Omental fat pad (tissue), 4 donors: ENCODE measurements at places on chromosomes 7 and 10.

DNA sequence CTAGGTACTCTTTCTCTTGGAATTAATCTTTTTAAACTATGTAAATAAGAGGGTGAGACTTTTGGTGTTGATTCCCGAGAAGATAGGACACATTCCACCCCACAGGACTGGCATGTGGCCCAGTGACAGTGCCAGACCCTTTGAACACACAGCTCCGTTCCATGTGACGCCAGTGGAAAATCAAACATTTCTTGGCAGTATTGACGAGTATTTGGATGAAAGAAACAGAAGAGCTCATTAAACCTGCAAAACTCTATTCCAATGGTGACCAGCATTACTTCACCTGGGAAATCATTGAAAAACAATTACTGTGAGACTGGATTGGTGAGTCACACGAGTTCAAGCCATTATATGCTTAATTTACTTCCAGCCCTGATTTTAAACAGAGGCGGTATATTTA, 25.8 kb downstream of the AKR1E2 start:
- DNase-seq: no peak

GRCh38 chr7:2939193-2939885, 95.2 kb upstream of the GNA12 start:
- DNase-seq: peak; percentile 14

- DNase-seq: no peak
These were observed 272.6 kb upstream of the DGKB start for GRCh38 chr7:15175152-15175551.

- no peak for DNase-seq
These were observed 43.1 kb upstream of the FAM180A start for GRCh38 chr7:135791543-135792362.

DNA sequence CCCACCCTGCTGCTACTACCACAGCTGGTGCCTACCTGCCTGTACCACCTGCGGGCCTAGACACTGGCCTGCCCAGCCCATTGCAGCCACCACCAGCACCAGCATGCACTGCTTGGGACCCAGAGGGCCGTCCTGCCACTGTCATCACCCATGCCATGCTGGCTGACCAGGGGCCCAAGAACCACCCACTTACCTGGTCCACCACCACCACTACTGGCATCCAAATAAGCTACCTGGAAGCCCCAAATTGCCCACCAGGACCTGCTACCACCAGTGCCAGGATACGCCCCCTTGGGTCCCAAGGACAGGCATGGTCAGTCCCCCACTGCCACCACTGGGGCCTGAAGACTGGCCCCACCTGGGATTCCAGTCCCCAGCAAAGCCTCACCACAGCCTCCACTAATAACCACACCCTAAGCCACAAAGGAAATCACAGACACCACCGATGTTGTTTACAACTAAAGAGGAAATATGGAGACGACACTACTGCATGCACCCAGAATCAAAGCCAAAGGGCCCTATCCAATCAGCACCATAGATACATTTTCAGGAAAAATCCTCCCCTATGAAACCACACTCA, 70.5 kb upstream of the DIP2C start:
- DNase-seq: no peak

GRCh38 chr7:22992874-22993840, 20.8 kb downstream of the HYCC1 start:
- no peak for DNase-seq

- no peak for DNase-seq
These were observed 159.5 kb upstream of the ZNF32 start for GRCh38 chr10:43808136-43808535.

DNA sequence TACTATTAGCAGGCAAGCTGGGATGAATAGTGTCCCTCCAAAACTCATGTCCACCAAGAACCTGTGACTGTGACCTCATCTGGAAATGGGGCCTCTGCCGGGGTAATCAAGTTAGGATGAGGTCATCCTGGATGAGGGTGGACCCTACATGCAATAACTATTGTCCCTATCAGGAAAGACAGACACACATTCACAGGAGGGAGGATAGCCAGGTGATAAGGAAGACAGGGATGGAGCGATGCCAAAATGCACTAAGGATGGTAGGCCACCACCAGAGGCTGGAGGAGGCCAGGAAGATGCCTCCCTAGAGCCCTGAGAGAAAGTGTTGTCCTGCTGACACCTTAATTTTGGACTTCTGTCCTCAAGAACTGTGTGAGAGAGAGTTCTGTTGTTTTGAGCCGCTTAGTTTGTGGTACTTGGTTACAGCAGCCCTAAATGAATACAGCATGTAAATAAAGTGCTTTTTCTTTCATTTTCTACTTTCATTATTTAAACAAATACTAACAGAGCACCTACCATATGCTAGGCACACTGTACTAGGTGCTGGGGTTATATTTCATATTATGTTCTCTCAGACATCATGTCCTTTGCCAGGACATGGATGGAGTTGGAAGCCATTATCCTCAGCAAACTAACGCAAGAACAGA, 111.9 kb downstream of the USP6NL start:
- no peak for DNase-seq

DNA sequence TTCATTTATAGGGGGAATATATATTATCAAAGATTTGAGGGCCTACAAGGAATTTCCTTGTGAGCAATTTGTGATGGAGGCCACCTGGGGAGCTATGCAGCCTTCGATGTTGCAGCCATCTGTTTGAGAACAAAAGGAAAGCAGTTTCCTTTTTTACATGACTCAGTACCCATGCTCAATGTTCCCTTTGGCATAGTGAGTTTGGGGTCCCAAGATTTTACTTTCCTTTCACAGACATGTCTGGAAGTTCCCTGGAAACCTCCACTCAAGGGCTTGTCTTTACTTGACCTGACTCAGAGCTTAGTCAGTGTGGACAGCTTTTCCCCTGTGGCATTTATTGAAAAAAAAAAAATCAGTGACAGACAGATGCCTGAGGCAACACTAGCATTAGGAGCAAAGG, 73.5 kb upstream of the VIPR2 start:
- no peak for DNase-seq

DNA sequence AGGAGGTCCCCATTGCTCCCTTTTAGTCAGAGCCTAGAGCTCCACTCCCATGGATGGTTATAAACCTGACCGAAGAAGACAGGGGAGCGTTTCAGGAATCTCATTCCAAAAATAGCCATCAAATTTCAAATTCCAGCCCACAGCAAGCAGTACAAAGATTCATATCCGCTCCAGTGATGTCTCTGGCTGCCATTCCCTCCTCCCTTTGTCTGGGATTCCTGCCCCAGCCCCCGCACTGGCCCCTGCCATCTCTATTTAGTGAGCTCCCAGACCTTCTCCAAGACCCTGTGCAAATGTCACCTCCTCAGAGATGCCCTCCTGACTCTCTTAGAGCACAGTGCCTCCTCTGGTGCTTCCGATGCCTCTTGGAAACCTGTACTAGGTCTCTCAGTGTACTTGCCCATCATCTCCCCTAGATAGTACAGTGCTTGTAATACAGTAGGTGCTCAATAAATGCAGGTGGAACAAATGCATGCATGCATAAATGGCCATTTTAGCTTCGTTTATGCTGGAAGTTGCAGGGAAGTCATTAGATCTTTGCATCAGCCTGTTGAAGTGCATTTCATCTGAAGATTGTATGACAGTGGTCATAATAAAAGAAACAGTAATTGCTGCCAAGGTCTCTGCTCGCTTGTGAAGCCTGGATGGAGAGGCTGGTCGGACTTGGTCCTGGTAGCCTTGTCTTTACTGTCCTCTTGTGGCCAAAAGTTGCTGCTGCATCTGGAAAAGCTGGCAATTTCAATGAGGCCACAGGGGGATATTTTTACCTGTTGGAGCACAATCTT, 32.0 kb upstream of the HABP2 start:
- DNase-seq: no peak

GRCh38 chr10:3465406-3465891, 292.9 kb upstream of the PITRM1 start:
- no peak for DNase-seq

- DNase-seq: no peak
These were observed 184.0 kb upstream of the INHBA start for GRCh38 chr7:41886901-41887311.

DNA sequence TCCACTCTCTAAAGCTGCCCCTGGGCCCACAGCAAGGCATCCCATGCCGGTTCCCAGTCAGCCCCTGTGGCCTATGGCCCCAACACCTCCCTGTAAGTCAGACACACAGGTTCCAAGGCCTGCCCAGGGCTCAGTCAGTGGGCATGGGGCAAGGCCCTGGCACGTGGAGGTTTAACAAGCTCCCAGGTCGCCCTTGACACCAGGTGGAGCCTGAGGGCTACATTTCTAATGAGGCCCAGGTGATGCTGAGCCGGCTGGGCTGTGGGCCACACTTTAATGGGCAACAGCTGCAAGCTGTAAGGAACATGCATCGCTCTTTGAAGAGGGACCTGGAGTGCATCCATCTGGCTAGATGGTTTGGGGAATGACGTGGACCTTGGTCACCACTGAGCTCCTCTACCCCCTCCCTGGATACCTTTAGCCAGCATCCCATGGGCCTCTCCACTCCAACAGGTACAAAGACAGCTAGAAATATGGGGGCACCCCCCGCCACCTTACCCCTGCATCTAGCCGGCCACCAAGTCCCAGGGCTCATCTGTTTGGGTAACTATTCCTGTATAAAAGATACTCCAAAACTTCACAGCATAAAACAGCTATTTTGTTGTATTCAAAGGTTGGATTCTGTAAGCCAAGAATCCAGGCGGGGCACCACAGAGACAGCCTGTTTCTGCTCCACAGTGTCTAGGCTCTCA, 122.5 kb downstream of the OAT start:
- DNase-seq: peak; percentile 20

DNA sequence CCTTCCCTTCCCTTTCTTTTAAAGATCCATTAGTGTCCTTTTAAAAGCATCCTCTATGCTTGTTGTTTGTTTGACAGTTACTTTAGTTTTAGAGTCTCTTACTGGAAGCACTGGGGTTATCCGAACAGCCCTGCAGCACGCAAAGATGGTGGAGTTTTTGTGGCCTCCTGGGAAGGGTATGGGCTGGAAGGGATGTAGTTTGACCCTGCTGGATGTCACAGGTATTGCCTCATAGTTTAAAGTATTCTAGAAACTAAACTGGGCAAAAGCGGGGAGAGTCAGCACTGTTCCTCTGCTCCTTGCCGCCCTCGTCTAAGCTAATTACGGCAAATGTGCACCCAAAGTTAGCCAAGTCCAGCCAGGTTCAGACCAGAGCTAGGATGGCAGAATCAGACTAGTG, 35.8 kb upstream of the GNAI1 start:
- no peak for DNase-seq

GRCh38 chr10:103814626-103815370, 40.6 kb downstream of the SH3PXD2A start:
- no peak for DNase-seq

- DNase-seq: no peak
These were observed 46.8 kb downstream of the TYW1B start for GRCh38 chr7:72781161-72781560.

DNA sequence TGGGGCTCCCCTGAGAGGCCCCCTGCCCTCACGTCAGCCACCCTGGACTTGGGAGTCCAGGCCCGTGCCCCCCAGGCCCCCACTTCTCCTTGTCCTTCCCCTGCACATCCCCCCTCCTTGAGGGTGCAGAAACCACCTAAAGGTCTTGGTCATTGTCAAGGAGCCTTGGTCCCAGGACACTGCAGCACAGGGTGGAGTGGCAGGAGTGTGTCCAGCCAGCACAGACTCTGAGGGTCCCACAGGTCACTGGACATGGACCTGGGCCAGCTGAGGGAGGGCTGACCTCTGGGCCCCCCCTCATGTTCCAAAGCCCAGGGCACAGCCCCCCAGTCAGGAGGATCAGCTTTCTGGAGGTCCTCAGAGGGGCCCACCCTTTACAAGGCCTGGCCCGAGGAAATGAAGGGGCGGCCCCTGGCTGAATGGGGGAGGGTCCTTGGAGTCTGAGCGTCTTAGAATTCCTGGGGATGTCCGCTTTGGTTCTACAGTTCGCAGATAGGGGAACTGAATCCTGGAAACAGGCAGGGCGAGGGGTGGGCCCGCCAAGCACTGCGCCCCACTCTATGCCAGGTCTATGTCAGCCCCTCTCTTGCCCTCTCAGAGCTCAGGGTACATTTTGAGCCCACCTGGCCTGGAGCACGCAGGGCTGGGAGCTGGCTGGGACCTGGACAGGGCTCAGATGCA, 54.0 kb downstream of the PWWP2B start:
- no peak for DNase-seq

- DNase-seq: no peak
These were observed 118.7 kb upstream of the COL1A2 start for GRCh38 chr7:94276027-94276426.

- DNase-seq: no peak
These were observed 306.6 kb downstream of the WDR37 start for GRCh38 chr10:1362589-1363445.

DNA sequence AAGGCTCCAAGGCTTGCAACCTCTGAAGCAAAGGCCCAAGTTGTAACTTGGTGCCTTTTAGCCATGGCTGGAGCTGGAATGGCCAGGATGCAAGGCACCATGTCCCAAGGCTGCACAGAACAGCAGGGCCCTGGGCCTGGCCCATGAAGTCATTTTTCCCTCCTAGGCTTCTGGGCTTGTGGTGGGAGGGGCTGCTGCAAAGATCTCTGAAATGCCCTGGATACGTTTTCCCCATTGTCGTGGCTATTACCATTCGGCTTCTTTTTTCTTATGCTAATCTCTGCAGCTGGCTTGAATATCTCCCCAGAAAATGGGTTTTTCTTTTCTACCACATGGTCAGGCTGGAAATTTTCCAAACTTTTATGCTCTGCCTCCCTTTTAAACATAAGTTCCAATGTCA, 234.2 kb downstream of the CDK14 start:
- no peak for DNase-seq

DNA sequence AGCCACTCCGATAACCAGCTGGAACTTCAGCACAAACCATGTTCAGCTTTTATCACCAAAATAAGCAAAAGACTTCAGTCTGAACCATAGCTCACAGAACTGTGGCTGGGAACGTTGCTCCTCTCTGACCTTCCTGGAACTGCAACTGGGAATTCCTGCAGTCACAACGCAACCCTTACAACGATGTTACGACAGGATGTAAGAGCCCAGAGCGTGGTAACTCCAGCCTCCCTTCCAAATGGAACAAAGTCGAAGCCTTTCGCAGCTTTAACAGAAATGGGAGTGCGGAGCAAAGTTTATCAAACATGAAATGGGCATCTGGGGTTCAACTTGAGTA, 162.6 kb downstream of the ADAM12 start:
- no peak for DNase-seq

- DNase-seq: no peak
These were observed 342.3 kb upstream of the ADARB2 start for GRCh38 chr10:2079603-2080078.

- no peak for DNase-seq
These were observed 59.9 kb upstream of the DNAJB6 start for GRCh38 chr7:157276731-157277562.

DNA sequence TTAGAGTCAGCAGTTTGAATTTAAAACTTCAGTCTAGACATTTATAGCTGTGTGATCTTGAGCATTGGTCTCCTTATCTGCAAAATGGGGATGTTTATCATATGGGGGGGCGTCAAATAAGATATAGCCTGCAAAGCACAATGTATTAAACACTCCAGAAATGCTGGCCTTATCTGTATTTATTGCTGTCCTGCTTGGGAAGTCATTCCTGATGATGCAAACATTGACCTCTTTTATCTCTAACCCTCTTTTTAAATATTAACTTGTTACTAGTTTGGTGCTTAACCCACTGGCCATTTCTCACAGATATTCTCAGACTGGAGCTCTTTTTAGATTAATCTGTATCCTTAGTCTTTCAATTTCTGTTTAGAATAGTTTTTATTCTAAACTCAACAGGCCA, 13.2 kb downstream of the MRPS33 start:
- no peak for DNase-seq

- DNase-seq: no peak
These were observed 1094.4 kb downstream of the NRG3 start for GRCh38 chr10:82969405-82969804.

- no peak for DNase-seq
These were observed 243.4 kb upstream of the PLXNA4 start for GRCh38 chr7:132819648-132820047.

GRCh38 chr10:112232670-112233069, 49.1 kb upstream of the GPAM start:
- no peak for DNase-seq
